ENCODE measurements at places on chromosomes 2 and 18. TPM values are rescaled to one million over a fixed set of nuclear protein-coding genes. Genes with fewer than 3 reads are reported as not detected.

GRCh38 chr2:127649684-127650040, 3.7 kb downstream of the GPR17 start:
- peak; percentile 95 for DNase-seq

DNA sequence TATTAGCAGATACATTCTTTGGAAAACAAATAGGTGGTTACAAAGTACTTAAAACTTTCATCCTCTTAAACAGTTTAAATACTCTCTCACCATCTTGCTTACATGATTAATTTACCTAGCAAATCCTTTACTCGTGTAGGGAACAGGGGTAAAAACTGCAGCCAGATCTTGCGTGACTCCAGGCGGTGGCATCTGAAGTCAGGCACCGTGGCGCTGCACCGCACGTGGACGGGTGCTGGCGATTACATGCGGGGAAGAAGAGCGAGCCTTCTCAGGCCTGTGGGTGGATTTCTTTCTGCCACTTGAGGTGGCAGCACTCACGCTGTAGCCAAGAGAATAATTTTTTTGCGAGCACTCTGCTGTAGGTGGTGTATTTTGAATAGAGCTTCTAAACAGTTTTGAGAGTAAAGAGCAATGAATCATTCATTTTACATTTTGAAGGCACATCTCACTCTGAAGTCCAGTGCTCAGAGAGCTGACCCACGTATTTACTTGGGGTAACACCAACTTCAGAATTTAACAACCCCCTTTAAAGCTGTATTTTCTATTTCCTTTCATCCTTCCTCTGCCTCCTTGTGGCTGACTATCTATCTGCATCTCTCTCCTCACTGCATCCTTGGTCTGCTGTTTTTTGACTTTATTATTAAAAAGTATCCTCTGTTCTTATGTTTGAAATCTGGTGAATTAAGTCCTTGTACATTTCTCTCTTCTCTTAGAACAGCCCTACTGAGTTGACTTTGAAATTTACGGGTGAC, 68.9 kb downstream of the EPAS1 start:
- no peak for DNase-seq

DNA sequence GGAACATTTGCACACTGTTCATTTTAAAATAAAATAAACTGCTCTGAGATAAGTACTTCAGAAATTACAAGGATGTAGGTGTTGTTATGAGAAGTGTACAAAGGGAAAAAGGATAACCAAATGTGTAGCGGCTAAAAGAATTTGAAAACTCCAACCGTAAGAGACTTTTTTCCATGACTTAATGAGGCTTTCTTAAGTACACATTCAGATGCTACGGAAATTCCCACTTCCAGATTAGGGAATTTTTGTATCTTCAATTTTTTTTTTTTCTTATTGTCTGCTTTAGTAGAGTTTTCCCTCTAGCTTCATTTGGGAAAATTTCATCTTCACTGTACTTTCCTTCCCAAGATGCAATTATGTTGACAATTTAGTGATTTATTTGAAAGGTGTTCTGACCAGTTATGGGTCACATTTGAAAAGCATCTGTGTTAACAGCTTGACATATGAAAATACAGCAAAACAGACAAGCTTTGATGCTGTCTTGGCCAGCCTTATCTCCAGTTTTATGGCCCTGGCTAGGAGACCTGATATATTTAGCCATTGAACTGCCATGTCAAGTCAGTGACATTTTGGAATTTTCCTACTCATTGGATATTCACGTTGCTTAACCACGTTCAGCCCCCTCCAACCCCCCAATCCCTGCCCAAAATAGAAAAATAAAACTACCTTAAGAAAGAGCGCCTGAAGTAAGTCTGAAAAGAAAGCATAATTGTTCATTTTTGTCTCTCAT, 105.6 kb downstream of the FEZ2 start:
- DNase-seq: no peak

DNA sequence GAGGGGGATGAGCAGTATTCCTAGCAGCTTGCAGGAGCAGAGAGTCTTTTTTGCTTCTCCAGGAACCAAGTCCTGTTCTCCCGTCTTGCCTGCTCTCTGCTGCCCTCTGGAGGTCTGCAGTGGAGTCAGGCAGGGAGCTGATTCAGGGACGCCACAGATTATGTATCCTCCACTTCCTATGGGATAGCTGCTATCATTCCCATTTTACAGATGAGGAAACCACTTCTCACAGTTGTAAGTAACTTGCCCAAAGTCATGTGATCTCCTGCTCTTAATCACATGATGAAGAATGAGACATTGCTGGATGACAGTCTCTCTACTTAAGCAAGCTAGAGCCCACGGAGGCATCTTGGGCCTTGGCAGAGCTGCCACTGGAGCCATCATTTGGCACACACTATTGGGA, 8.3 kb downstream of the SLC4A5 start:
- peak; percentile 80 for DNase-seq

GRCh38 chr2:127219171-127220070, 678 bp downstream of the CYP27C1 start:
- DNase-seq: no peak

DNA sequence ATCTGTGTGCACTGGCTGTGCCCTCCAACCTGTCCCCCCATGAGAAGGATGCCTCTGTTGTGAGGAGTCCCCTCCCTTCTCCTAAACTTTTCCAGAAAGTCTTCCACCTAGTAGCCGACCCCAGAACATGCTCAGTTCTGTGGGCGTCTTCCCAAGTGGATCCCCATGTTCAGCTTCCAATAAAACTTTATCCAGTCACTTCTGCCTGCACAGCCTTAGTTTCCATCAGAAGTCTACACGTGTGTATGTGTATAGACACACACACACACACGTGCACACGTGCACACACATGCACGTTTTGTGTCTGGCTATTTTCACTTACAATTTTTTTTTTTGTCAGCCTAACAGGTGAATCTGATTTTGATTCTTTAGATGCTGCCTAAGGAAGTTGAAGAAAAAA, 115.1 kb downstream of the RTP5 start:
- no peak for DNase-seq

DNA sequence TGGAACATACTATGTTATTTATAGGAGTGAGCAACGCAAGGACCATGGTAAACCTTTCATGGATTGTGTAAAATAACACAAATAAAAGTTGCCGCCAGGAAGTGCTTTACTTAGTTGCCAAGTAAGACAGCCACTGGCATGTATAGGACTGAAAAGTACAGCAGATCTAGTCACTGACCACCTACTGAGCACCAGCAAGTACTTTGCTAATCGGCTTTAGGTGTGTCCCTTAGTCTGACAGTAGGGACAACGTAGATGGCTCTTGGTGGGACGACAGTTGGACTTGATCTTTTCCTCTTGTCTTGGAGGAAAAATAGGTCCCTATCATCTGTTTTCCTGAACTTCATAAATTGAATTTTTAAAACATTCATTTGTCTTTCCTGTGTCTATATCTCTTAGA, 13.6 kb upstream of the CXXC1 start:
- no peak for DNase-seq

SLC11A1 gene
- total RNA-seq: not detected

FOXI3 gene
- not detected for total RNA-seq

LYPD6B gene
- not detected for total RNA-seq

TMEM198 gene
- 1.8 TPM for total RNA-seq

ZEB2 gene
- 4.1 TPM for total RNA-seq

FAM237A gene
- not detected for total RNA-seq
